ENCODE measurements at places on chromosomes 11 and 22. TPM values are rescaled to one million over a fixed set of nuclear protein-coding genes. Genes with fewer than 3 reads are reported as not detected.

- peak; percentile 60 for DNase-seq
Observed at GRCh38 chr22:19811811-19812771, 42.6 kb downstream of the GNB1L start.

DNA sequence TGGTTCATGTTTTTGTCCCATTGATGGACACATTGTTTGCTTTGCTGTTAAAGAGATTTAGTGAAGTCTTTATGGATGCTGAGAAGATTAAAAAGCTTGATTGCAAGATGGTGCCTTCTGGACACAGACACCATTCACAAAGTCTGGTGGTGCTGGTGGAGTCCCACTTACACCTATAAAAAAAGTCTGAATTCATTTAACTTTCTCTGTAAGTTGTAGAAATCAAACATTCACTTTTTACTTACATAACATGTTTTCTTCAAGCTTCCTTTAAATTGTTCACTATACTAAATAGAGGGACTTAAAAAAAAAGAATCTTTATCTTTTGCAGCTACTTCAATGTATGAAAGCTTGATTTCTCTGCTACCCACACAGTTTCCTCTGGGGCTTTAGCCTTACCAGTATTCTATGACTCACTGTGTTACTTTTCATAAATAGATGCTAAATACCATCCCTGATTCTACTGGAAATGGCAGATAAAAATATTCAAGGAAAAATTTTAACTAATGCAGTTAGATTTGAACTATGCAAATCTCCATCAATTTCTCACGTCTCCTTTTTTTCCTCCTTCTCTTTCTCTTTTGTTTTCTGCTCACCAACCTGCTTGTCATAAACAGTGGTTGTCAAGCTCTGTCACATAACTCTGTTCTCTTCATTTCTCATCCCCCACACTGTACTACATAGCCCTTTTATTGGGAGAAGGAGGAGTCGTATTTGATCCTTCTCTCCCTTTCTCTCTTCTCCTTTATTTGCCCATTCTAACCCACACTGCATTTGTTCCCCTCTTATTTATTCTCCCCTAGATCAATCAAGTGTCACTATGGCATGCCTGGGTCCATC is 89.7 kb downstream of the FAM76B start:
- DNase-seq, result no peak

DNA sequence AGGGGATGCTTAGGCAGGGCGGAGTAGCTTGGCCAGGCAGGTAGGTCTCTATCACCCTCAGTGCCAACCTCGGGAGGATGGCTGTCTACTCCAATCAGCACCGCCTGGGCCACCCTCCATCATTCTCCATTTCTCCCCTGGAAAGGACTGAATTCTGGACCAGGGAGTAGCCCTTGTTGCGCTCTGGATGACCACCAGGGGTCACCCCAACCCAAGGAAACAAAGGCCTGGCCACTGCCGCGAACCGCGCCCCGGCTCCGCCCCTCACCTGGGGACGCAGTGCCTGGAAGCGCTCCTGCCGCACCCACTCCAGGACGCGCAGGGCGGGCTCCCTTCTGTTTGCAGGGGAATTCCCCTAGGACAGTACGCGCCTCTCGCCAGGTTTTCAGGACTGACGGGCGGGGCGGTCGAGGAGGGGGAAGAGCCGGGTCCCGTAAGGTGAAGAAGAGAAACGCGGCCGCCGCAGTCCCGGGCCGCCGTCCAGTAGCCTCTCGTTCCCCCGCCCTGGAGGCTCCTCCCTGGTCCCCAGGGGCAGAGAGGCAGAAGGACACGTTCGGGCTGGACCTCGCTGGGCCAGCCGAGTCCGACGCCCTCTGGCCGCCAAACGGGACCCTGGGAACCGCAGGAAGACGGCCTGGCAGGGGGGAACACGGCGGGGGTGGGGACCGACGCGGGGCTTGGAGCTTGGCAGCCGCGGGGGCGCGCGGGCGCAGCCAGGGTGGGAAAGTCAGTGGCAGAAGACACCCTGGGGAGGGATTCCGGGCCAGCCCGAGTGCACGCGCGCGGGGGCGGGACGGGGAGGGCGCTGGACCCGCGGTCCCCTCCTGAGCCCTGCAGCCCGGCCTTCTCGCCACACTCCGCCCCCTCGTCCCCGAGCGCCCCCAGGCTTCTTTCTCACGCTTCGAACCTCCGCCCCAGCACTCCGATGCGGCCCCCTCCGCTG is 7.1 kb downstream of the SCN4B start:
- peak; percentile 98 for DNase-seq

DNA sequence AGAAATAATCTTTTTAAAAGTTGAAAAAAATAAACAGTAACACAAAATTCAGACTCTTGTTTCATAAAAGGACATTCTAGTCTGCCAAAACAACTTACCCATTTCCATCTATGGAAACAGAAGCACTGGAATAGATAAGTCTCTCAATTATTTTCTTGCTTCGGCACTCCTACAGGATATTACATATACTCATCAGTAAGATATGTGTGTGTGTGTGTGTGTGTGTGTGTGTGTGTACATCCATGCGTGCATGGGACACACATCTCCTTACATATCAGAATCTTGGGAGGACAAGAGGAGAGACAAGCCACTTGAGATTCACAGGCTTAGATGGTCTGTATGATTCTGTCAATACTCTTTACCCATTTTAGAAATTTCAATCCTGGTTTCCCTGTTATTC is 144.6 kb downstream of the ATG16L2 start:
- DNase-seq, result no peak

- DNase-seq, result no peak
Observed at GRCh38 chr22:36383110-36383581, 4.6 kb downstream of the MYH9 start.

DNA sequence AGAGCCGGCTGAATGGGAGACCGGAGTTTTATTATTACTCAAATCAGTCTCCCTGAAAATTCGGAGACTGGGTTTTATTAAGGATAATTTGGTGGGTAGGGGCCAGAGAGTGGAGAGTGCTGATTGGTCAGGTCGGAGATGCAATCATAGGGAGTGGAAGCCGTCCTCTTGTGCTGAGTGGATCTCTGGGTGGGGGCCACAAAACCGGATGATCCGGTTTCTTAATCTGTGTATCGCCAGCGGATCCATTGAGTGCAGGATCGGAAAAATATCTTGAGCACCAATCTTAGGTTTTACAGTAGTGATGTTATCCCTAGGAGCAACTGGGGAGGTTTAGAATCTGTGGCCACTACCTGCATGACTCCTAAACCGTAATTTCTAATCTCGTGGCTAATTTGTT is 886 bp upstream of the NIPSNAP1 start:
- DNase-seq, result no peak

- DNase-seq, result peak; percentile 44
Observed at GRCh38 chr22:26671317-26672059, 14.1 kb downstream of the MIAT start.

GRCh38 chr22:43395086-43395695 is 16.6 kb upstream of the MPPED1 start:
- peak; percentile 43 for DNase-seq

GRCh38 chr11:116930586-116930985 is 93.2 kb upstream of the APOA1 start:
- DNase-seq, result no peak

GRCh38 chr11:100203789-100204188 is 483.3 kb upstream of the ARHGAP42 start:
- no peak for DNase-seq

GRCh38 chr11:293271-293851 is 4.4 kb downstream of the PGGHG start:
- DNase-seq, result peak; percentile 33

DNA sequence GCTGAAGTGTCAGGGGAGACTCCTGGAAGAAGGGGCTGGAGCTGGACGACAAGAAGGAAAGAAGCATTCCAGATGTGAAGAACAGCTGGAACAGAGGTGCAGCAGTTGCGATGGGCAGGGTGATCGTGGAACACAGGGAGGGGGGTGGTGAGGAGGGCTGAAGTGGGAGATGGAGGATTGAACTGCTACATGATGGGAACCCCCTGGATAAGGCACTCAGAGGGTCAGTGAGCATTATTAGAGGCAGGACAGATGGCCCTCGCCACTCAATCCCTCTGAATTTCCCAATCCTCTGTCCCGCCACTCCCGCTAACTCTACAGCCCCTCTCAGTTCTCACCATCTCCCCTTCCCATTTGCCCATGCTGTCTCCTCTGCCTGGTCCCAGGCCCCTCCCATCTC is 14.0 kb downstream of the SERPINH1 start:
- DNase-seq, result no peak

DNA sequence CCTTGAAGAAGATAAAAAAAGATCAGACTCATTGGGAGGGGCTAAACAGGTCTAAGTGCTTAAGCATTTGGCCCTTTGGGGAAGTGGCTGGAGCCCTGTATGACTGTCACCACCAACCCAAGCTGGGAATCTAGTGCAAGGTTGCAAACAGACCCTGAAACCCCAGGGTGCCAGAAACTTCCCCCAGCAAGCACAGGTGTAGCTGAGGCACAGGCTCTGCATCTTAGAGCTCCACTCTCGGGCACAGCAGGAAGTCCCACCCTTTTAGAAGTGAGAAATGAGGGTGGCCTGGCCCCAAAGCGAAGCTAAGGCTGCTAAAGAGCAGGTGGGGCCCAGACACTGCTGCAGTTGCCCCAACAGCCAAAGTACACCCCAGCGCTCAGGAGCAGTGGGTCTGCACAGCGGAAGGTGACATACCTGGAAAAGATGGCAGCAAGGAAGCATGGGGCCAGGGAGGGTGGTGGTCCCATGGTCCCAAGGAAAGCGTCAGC is 5.8 kb upstream of the KDM2A start:
- peak; percentile 27 for DNase-seq

DNA sequence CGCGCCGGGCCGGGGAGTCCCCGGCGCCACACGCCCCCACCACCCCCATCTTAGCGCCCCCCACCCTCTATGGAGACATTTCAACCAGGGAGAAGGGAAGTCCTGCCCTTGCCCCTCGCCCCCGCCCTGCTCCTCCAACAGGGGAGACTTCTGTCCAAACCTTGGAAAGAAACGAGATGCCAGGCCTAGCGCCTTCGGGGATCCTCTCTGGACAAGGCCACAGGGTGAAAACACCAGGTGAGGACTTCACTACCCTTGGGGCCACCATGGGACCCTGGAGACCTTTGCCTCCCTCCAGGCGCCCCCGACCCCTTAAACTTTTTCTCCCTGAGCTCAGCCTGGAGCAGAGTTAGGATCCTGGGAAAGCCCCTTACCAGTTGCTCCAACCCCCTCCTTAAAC is 11.6 kb upstream of the NPAS4 start:
- DNase-seq, result no peak

- DNase-seq, result peak; percentile 31
Observed at GRCh38 chr11:12319461-12319951, 57.9 kb upstream of the PARVA start.

DNA sequence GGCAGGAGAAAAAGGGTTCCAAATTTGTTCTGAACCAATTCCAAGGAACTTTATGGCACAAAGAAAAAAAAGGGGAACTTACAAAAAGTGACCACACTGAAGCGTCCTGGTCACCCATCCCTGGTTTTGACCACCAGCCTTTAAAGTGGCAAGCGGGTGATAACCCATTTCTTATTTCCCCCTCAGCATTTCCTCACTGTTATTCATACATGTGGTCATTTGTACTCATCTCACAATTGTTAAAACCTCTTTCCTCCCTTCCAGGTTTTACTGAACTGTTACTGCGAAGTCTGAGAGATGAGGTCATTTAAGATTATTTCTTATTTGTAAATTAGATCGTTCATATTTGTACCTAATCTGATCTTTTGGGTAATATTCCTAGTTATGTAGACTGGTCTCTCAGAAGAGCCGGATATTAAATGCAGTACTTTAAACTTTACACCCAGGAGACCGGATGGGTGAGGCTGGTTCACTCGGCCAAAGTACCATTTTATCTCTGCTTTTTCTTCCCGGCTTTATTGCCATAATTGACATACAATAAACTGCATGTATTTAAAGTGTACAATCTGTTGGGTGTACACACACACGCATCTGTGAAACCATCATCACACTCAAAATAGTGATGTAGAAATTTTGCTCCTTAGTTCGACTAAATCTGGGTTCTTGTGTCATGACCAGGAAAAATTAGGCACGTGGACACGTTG is 47.0 kb downstream of the CDPF1 start:
- no peak for DNase-seq

The AMPD3 gene
- 2.2 TPM for total RNA-seq

The OR10A2 gene
- not detected for total RNA-seq

The RIC3 gene
- total RNA-seq, result 5.9 TPM

The IGSF22 gene
- 0.76 TPM for total RNA-seq

The LAYN gene
- total RNA-seq, result 1.0 TPM

The TSPAN32 gene
- total RNA-seq, result not detected

The SLC29A2 gene
- 32.1 TPM for total RNA-seq

The MS4A3 gene
- total RNA-seq, result not detected

The IGLL1 gene
- not detected for total RNA-seq

The C1QTNF4 gene
- total RNA-seq, result 5.0 TPM

The FOLR1 gene
- total RNA-seq, result 1.3 TPM

The ZNF70 gene
- total RNA-seq, result 2.3 TPM

The CDHR5 gene
- total RNA-seq, result not detected

The CRYBB3 gene
- total RNA-seq, result 0.10 TPM

The ARFIP2 gene
- 57.1 TPM for total RNA-seq

The LAMTOR1 gene
- total RNA-seq, result 114 TPM

Data from H7 (cell line).